Renal cortex interstitium (tissue), 15 donors: ENCODE measurements at places on chromosomes 1 and 21.

DNA sequence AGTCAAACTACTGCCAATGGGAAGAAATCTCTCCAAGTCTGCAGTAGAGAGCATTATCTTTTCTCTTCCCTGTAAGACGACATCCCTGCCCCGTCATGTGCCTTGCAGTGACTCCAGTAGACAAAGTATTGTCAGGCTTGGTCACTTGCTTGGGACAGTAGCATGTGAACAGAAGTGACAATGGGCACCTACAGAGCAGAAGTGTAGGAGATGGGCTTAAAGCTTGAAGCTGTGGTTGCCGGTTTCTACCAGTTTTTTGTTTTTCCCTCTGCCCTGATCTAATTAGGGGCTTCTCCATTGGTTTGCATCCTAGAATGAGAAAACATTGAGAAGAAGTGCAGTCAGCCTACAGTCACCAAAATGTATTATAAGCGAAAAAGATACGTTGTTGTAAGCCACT, 12.7 kb downstream of the F3 start:
- no peak for DNase-seq

DNA sequence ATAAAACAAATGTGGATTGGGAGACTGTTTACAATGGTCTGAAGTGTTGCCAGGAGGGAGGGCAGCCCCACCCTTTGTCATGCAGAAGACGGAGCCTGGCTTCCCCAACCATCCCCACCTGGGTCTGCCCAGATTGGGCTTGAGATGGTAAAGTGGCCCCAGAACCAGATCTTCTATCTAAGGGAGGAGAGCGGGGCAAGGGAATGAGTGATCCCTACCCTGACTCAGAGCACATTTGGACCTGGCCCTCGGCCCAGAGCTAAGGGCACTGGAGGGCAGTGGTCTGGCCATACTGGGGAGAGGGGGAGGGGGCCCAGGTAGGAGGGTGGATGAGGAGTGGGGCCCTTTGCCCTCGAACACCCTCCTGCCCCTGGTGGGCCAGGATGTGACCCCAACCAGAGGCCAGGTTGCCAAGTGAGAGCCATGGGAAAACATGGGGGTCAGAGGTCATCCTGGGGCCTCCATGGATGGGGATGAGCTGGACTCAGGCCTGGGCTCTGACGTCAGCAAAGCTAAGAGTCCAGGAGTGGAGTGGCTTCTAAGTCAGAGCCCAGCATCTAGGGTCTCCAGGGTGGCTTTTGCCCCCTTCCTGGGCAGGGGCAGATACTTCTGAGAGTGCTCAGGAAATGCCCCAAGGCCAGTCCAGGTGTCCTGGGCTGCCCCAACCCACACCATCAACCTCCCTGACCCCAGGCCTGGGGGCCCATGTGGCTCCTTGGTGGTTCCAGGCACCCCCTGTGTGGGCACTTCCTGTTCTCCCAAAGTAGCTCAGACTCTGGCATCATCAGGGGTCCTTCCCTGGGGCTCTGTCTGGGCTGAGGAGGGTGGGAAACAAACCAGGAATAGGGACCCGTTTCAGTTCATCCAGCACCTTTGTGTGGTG, 1.6 kb upstream of the LEFTY1 start:
- no peak for DNase-seq

DNA sequence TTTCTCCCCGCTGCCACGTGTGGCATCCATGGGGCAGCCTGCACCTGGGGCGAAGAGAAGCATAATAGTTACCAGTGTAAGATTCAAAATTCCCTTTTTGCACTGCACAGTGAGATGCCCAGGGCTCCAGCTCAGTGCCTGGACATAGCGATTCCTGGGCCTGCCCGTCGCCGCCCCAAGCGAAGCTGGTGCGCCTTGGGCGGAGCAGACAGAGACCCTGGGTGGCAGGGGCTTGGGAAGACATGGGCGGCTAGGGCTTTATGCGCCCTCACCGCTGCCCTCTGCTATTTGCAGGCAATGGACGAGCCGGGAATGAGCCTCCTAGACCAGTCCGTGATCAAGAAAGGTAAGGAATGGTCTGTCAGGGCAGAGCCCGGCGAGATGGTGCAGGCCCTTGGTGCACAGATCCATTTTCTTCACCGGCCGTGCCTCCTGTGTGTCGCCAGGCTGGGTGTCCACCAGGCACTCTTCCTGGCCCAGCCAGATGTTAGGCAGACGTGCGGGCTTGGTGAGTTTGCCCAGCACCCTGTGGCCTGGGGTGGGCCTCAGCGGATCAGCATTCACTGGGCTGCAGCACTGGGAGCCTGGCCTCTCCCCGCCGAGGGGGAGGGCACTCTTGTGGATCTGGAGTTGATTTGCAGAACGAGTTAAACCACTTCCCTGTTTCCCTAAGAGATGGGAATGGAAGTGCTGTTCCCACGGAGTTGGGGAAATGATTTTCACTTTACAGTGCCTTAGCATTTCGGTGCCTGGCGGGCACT, 1.7 kb downstream of the TFAP2E start:
- DNase-seq, result no peak

DNA sequence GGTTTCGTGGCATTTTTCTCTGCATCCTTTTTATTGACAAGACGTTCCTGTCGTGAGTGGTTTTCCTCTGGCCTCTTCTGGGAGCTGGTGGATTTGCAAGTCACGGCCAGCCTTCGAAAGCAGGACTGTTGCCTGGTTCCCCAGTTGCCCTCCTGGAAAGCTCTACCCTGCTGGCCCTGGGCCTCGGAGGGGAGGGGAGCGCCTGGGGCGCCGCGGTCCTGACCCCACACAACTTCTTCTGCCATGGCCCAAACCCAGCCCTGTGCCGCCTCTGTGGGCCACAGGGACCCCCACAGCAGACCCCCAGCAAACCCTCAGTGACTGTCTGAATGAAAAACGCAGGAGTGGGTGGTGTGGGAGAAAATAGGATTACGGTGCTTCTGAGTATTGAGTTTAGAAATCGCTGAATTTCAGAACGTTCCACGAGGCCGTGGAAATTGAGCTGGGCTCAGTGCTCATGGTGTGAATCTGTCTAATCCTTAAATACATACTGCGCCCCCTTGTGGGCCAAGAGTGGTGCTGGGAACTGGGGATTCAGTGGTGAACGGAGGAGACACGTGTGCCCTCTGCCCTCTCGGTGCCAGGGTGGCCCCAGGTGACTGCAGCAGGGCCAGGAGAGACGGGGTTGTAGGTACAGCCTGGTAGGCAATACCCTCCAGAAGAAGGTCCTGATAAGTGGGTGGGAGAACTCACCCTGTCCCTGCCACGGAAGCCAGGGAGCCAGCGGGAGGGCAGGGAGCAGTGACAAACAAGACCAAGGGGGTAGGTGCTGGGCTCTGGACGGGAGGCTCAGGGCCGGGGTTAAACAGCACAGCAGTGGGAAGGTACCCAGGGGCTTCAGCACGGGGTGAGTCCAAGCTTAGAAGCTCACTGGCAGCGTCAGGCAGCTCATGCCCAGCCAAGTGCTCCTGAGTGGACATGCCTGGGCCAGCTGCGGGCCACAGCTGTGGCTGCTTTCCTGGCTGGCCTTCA, 101.2 kb upstream of the COL6A1 start:
- peak; percentile 33 for DNase-seq

GRCh38 chr1:156122086-156122485, 7.6 kb downstream of the LMNA start:
- DNase-seq, result no peak

GRCh38 chr1:115120296-115120695, 31.0 kb upstream of the TSPAN2 start:
- no peak for DNase-seq

DNA sequence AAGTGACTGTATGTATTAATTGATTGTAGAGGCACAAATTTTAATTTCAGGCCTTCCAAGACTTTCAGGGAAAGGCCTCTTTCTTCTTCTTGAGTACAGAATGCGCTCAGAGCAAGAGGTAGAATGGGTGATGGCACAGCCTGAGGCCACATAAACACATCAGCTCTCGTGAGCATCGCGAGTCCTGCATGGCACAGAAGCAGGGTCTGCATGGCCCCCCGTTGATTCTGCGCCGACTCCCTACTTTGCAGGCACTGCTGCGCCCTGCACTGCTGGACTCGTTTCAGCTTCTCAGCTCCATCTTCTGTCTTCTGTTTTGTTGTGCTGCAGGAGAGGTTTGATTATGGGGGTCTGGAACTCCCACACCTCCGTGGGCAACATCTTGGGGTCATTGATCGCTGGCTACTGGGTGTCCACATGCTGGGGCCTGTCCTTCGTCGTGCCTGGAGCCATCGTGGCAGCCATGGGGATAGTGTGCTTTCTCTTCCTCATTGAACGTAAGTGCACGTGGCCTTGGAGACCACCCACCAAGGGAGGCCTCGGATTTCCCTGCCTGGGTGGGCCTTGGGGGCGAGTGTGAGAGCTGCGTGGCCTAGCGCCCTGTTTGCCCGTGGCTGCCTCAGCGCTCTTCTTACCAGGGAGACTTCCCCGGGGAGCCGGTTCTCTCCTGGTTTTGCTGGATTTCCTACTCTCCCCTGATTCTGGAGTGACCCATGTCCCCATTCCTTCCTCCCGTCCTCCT, 29.6 kb downstream of the SLC37A1 start:
- DNase-seq, result no peak

- DNase-seq, result no peak
Measured at GRCh38 chr1:210123924-210124589, 108.5 kb upstream of the SERTAD4 start.

DNA sequence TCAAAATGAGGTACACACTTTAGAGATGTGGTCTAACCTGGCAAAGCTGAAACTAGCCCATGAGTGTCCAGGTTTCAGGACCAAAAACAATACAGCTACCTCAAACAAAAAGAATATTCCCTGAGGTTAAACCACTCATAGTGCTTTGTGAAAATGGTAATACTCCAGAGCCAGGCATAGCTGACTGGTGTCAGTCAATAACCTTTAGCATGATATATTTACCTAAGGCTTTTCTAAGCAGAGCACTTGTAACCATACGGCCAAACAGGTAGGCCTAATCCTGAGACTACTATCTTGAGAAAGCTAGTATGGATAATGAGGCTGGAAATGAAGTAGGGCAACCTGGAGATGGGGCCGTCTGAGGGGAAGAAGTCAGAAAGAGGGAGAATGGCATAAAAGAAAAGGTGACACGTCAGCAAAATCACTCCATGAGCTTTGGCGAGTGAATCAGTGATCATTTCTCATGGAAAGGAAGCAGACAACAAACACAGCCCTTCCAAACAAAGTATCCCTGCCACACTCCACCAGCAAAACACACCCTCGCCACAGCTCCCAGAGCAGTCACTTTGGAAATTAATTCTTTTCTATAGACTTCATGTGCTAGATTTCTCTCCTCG, 1.7 kb upstream of the LRRC52 start:
- DNase-seq, result no peak

DNA sequence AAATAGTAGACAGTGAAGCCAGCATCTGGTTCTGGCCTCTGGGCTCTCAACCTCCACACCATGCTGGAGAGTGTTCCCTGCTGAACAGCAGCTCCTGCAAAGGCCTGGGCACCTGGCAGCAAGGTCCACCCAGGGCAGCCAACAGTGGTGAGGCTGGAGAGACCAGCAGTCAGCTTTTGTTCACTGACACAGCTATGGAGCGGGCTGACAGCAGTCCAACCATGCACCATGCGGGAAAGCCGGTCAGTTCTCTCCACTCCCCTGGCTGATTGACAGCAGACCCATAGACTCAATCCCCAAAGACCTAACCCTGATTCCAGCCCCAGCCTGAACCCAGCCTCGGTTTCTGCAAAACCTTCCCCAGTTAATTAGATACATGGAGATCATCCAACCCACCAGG, 49.0 kb downstream of the KLHDC7A start:
- no peak for DNase-seq

DNA sequence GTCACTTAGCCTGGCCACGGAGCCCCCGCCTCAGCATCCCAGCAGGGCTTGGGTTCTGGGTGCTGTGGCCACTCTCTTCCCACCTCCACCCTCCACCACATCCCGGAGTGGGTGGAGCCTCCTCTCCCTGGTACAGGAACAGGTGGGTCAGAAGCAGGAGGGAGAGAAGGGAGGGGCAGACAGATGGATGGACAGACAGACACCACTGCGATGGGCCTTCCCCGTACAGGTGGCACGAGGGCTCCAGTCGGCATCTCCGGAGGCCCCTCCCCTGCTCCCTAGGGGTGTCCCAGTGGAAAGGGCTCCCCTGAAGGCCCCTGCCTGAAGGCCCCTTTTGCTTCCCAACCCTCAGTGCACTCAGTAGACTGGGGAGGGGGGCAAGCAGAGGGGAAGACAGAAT, 96.9 kb upstream of the TARDBP start:
- no peak for DNase-seq

DNA sequence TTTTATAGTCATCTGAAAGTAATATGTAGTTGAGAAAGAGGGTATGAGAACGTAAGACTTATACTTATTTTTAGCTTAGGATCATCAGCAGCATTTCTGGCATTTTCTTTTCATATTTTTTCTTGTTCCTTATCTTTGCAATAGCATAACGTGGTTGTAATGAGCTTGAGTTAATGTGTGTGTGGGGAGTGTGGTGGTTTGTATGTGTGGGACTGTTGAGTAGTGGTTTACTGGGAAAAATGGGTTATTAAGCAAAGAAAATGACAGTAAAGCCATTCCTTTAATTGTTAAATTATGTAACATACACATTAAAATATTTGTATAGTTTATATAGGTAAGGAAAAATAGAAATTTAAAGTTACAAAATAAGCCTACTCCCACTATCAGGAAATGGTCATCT, 15.2 kb downstream of the PIP5K1A start:
- no peak for DNase-seq

DNA sequence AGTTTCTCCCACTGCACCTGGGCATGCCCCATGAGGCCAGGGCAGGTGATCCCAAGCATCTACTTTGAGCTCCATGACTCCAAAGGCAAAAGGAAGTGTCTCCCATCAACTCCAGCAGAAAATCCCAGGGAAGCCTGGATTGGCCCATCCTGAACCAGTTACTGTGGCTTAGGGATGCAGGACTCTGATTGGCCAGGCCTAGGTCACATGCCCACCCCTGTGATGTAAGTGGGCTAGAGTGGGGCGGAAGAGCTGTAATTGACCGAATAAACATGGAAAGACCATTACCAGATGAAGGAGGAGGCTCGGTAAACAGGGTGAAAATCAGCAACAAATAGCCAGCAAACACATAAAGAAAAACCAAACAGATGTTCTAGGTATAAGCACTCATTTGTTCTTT, 45.2 kb downstream of the MATN1 start:
- no peak for DNase-seq

DNA sequence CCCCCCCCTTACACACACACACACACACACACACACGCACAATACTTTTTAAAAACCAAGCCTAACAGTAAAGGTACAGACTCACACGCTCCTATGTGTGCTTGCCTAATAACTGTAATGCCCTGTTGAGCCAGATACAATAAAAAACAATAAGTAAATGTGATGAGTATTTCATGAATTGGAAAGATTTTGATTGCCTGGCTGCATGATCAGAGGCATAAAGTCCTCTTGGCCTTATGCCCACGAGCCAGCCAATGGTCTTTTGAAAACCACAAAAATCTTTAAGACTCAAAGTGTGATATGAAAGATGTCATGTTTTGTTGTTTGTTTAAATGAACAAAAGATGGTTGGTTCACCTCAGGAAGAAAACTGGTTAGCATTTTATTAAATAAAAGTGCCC, 441.9 kb upstream of the ZRANB2 start:
- DNase-seq, result no peak
